ENCODE measurements at places on chromosomes 3 and 15.

GRCh38 chr15:63287109-63287508 is 9.7 kb downstream of the APH1B start:
- no peak for DNase-seq

GRCh38 chr3:129305592-129306091 is 27.0 kb downstream of the HMCES start:
- DNase-seq: peak; percentile 18

GRCh38 chr15:20346082-20346805 is 195.4 kb downstream of the GOLGA6L6 start:
- DNase-seq: no peak

GRCh38 chr3:134353831-134354611 is 20.2 kb downstream of the AMOTL2 start:
- no peak for DNase-seq

Measured in activated CD4-positive, alpha-beta T cell treated with anti-CD3 and anti-CD28 coated beads, Interleukin-2, amount 50 U/mL, for 16 hours (primary cell).